Spleen (tissue), 13 donors: ENCODE measurements at places on chromosomes 5 and 9. TPM values are rescaled to one million over a fixed set of nuclear protein-coding genes. Genes with fewer than 3 reads are reported as not detected.

GRCh38 chr9:116096046-116096445, 57.5 kb upstream of the PAPPA start:
- no peak overlapping the region for H3K4me3 ChIP-seq
- no peaks in the 10 kb centered on the region for H3K27me3 ChIP-seq
- H3K27ac ChIP-seq = no peak overlapping the region
- DNase-seq = no peak
- H3K4me1 ChIP-seq = no peaks in the 10 kb centered on the region
- H3K36me3 ChIP-seq = no peaks in the 10 kb centered on the region

DNA sequence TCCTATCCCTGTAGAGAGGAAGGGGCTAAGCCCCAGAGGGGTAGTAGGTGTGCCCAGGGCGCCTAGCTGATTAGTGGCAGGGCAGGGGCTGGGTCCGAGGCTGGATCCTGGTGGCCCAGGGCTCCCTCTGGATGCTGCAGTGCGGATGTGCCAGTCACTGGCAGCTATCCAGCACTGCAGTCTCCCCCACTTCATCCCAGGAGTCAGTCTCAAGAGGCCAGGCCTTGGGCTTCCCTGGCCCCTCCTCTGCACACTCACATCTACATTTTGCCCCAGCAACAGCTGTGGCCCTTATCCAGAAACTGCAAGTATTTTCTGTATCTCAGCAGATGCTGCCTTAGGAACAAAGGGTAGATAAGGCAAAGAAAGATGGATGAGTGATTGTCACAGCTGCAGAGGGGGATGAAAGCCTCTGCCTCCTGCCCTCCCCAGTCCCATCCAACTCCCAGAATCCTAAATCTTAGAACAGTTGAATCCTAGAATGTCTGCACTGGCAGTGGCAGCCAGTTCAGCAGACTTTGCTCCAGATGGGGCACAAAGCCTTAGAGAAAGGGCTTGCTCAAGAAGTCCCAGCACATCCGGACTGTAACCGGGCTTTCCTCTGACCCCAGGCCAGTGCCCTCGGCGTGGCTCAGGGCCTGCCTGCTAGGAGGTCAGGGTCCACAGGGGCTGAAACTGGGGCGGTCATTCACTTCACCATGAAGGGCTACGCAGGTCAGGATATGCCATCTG, 1.6 kb downstream of the ANXA6 start:
- H3K4me1 ChIP-seq = peaks cover 75% of the 10 kb centered on the region
- DNase-seq = peak; percentile 84
- H3K27me3 ChIP-seq = no peaks in the 10 kb centered on the region
- no peaks in the 10 kb centered on the region for H3K36me3 ChIP-seq
- peak overlapping the region; percentile 97 for H3K4me3 ChIP-seq

Gene KCNV2
- not detected for polyA plus RNA-seq

Gene MCCC2
- 19.0 TPM for polyA plus RNA-seq
